ENCODE measurements at places on chromosomes 1 and 21.

- DNase-seq, result no peak
Measured at GRCh38 chr1:53946252-53947171, at the start of gene LRRC42. Gene LRRC42 (plus strand): TSS chr1:53946350. CDS start chr1:53952000, 5,650 bp downstream.

DNA sequence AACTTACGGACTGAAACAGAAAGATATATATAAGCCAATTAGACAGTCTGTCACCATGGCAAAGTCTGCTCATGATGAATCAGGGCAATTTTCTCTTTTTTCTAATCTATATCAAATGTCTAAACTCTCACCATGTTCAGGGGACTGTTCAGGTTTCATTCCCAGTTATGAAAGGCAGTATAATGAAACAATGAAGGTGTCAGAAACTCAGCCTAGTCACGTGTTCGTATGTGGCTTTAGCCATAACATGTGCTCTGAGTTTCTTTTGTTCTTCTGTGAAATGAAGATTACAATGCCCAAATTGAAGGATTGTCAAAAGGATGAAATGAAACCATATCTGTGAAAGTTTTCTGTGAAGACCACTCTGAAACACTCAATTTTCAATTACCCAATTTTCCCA, 392.9 kb downstream of the DSCAM start:
- DNase-seq, result no peak

GRCh38 chr1:15992582-15993500, 11.2 kb upstream of the SRARP start:
- DNase-seq, result no peak

DNA sequence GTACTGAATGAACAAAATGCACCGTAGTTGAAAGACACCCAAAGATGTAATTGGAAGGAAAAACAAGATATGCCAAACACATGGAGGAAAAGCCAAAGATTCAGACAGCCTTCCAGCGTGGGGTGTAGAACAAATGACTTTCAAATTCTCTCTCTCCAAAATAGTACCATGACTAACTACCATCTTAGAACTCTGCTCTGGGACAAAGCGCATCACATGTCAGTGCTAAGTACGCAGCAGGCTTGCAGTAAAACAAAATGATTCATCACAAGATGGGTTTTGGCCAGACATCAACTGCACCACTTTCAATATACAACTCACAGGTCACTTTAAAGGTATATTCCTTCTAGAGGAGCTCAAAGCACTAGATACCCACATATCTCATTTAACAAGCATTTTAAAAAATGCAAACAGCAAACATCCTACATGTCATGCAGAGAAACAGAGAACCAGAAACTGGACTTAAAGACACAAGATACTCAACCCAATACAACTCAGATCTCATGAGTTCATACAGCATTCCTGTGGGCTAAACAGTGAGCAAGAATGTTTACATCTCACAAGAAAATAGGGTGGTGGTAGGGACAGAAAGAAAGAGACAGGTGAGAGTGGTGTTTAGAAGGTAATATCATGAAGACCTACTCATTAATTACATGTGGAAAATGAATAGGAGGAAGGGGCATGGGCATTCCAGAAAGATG, 75.7 kb downstream of the BCAR3 start:
- no peak for DNase-seq

GRCh38 chr1:41400225-41400624, 39.0 kb downstream of the FOXO6 start:
- no peak for DNase-seq

- no peak for DNase-seq
Measured at GRCh38 chr1:56268519-56269140, 310.7 kb downstream of the PLPP3 start.

- DNase-seq, result no peak
Measured at GRCh38 chr21:39666026-39666425, 53.3 kb downstream of the B3GALT5 start.

DNA sequence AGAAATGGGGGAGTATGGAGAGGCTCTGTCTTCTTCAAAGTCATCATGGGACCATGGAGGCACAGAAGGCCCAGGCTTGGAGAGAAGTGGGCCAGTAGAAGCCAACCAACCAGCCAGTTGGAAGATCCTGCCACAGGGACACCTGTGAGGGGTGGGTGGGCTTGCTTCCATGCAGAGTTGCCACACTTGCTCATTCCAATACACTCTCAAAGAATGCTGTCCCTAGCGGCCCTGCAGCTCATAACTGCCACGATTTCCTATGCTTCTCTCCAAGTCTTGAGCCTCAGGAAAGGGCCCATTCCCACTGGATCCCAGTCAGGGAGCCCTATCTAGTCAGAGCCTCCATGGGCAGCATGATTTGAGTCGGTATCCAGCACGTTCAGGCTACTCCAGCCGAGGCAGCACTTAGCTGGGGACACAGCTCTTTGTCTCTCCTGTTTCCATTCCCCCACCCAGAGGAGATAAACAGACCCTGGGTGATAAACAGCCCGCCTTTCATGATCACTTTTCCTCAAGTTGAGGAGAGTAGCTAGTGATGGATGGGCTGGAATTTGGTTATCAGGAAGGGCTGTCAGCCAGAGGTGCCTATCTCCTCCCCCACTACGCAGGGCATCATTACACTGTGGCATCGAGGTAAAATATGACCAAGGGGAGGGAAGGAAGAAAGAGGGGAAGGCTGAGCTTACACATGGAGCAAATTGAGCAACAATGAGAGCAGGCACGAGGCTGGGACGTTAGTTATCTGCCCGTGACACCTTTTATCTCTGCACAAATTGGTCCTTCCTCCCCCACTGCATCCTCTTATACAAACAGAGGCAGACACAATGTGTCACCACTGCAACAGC, 64.6 kb downstream of the ERI3 start:
- DNase-seq, result no peak

DNA sequence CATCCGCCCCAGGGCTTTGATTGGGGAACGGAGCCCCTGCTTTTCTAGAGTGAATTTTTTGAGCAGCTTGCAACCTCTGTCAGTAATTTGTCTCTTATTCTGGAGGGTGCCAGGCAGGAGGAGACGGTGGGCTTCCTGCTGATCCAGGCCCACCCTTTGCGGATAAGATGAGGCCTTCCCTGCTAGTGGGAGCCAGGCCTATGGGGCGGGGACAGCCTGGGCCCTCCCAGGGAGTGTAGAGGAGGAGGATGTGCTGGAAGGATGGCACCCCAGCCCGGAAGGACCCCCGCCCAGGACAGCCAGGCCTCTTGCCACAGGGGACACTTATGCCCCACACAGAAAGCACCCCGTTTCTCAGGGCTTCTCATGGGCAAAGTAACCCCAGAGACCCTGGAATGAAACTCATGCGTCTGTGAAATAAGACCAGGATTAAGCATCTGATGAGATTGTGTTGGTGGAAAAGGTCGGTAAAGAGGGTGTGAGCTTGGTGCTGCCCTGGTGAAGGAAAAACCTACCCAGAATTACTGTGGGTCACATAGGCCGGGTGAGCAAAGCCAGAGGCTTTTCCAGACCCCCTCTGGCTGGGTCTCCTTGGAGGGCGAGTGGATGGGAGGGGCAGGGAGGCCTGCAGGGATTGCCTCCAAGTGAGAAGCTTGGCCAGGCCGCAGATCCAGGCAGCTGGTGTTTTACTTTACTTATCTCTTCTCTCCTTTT, 118.7 kb downstream of the SIK1 start:
- no peak for DNase-seq

DNA sequence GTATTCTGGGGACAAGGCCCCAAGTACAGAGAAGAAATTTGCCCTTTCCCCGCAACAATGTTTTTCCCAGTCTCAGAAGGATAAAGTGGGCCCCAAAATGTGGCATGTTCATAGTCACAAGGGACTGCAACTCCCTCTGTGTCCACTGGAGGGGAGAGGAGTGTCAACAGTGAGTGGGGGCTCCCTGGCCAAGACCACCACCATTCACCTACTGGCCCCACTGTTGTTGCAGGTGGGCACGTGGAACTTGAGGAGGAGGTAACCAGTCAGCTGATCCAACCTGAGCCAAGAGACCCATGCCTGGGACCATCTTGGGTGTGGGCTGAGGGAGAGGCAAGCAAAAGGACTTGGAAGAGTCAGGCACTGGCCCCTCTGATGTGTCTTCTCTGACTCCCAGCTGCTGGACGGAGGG, 777 bp downstream of the NUDT17 start:
- DNase-seq, result no peak

DNA sequence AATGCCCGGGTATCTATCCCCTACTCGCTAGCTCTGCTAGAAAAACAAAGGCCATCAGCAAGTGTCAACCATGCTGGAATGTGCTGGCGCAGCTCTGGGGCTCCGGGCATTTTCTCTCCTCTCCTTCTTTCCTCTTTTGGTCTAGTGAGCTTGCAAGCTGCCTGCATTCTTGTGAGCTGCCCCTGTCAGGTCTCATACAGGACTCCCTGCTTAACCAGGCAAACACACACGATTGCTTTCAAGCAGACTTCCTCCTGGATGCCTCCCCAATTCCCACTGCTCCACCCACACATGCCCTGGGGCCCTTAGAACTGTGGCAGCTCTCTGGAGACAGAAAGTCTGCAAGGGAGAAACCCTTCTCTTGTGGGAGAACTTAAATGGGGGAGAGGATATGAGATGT, 35.7 kb upstream of the SUCO start:
- no peak for DNase-seq

- DNase-seq, result peak; percentile 31
Measured at GRCh38 chr1:9561429-9561828, 22.2 kb downstream of the SLC25A33 start.

DNA sequence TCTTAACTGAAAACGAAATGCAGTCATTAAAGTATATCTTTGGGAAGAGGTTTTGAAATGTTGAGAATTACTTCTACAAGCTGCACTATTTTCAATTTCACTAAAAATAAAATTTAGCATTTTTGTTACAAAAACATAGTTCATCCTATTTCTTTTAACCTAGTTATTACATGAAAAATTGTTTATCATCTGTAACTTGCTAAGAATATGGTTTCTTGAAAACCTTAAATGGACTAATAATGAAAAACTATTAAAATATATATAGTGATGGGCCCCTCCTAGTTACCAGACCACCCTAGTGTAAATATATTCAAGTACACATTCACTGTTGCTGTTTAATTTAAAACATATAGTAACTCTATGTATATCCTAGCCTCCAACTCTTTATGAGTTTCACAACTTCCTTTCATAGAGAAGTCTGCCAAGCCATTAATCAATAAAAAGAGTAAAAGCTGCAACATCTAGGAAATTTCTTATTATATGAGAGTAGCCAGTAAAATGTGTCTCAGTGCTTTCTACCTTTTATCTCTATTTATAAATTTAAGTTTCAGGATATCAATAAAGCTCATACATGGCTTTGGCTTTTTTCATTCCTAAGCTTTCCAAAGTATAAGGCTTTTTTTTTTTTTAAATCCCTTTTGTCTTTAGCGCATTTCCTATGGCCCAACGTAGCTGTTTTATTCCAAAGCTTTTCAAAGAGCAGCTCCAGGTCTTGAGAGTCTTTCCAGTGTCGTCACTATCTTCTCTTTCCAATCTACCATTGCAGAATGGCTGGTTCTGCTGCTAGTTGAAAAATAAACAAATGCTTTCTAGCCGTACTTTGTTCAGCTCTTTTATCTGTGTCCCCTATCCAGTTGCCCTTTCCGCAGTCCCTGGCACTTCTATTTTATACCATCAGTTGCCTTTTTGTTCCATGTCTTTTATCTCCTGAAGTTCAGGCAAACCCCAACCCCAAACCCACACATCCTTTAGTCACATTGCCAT, 6.5 kb downstream of the IRF2BP2 start:
- no peak for DNase-seq

- DNase-seq, result no peak
Measured at GRCh38 chr1:19044471-19044870, 88.0 kb upstream of the IFFO2 start.

- DNase-seq, result no peak
Measured at GRCh38 chr21:31103571-31104265, 65.4 kb upstream of the KRTAP19-8 start.

DNA sequence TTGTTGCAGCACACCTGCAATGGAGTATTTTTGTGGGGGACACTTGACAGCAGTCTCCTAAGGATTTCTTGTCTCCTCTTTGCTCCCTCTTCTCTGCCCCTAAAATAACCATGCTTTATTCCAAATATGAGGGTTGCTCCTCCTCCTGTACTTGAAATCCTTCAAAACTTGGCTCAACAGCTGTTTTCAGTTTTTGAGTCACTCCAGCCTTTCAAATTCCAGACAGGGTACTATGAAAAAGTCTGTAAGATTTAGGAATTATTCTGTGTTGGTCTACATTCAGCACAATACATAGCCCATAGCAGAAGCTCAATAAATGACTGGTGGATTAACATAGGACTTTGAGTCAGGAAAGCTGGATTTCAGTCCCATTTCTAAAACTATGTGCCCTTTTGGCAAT, 5.5 kb downstream of the AP4B1 start:
- no peak for DNase-seq

- DNase-seq, result no peak
Measured at GRCh38 chr1:8862528-8862927, 16.0 kb downstream of the ENO1 start.

GRCh38 chr1:234572966-234573365, 37.0 kb downstream of the IRF2BP2 start:
- no peak for DNase-seq

DNA sequence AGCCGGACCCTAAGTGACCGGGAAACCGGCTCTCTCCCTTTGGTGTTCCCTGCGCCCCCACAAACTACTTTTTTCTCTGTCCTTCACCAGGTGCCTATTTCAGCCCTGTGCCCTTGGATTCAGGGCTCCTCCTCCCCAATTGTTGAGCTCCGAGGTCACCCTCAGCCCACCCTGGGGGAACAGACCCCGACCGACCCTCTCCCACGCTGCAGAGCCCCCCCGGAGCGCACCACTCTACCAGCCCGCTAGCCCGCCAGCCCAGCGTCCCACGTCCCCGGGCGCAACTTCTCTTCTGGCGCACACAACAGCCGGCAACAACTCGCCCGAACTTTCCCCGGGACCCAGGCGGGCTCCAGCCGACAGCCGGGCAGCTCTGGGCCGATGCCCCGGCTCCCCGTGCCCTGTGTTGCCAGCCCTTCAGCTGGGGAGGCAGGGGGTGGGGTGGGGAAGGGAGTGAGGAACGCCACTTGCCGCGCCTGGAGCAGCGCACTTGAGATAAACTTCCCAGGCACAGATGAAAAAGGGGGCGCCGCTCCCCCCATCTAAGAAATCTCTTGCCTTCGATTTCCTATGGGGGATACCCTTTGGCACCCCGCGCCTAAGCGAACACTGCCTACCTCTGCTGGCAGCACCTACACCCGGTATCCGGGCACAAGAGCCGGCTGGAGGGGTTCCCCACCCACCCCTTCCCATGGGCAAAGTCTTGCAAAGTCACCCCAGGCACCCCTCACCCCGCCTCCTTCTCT, 997 bp downstream of the CASZ1 start:
- DNase-seq, result no peak

GRCh38 chr1:157653494-157653873, 47.1 kb downstream of the FCRL3 start:
- no peak for DNase-seq

DNA sequence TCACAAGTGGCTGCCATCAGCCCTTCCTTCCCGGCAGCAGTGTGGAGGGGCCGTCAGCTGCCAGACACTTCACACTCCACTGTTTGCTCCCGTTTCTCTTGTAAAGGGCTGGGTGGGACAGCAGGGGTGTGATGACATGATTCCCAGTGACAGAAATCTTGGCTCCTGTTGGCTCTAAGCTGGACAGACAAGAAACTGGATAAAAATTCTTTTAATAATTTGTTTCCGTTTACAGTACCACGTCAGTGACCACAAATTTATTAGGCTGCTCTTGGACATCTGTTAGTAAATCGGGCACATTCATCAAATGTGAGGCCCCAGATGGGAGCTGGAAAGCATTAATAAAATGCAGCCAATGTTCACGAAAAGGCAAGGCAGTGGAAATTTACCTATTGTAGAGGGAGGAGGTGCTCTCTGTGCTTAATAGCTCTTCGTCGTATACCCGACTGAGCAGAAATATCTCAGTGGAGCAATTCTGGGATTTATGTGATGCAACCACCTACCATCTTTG, 353.7 kb upstream of the GREM2 start:
- DNase-seq, result no peak

- no peak for DNase-seq
Measured at GRCh38 chr1:216459651-216460207, 36.5 kb upstream of the USH2A start.

All from anterior cingulate cortex (tissue), 58 donors.